AG20443 (cell line): ENCODE measurements at places on chromosomes 7 and 10.
A peak's percentile ranks its signal among the peaks of the same experiment; 100 is the strongest.

- DNase-seq = peak; percentile 38
Measured at GRCh38 chr7:128240696-128241386, at the start of gene LEP. Gene LEP, plus strand, starts transcription at chr7:128241278. Its CDS starts 10,741 bp downstream, at chr7:128252019.

GRCh38 chr10:72834183-72834825, 59.2 kb upstream of the OIT3 start:
- DNase-seq = peak; percentile 70

DNA sequence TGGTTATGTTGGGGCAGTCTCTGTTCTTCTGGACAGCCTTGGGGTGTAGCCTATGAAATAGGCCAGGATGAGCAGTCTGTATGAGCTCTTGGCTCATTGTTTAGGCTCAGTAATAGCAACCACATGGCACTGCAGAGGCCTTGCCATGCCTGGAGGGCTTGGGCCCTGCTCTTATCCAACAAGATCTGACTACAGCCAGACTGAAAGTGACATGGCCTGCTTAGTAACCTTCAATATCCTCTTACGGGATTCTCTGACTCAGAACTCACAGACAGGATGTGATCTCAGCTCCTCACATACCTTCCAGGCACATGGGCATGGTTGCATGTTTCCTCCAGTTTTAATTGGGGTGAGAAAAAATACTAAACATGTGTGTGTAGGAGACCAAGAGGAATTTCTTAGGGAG, 289.3 kb downstream of the PTEN start:
- peak; percentile 88 for DNase-seq

GRCh38 chr10:18533896-18534295, 117.5 kb downstream of the NSUN6 start:
- no peak for DNase-seq

DNA sequence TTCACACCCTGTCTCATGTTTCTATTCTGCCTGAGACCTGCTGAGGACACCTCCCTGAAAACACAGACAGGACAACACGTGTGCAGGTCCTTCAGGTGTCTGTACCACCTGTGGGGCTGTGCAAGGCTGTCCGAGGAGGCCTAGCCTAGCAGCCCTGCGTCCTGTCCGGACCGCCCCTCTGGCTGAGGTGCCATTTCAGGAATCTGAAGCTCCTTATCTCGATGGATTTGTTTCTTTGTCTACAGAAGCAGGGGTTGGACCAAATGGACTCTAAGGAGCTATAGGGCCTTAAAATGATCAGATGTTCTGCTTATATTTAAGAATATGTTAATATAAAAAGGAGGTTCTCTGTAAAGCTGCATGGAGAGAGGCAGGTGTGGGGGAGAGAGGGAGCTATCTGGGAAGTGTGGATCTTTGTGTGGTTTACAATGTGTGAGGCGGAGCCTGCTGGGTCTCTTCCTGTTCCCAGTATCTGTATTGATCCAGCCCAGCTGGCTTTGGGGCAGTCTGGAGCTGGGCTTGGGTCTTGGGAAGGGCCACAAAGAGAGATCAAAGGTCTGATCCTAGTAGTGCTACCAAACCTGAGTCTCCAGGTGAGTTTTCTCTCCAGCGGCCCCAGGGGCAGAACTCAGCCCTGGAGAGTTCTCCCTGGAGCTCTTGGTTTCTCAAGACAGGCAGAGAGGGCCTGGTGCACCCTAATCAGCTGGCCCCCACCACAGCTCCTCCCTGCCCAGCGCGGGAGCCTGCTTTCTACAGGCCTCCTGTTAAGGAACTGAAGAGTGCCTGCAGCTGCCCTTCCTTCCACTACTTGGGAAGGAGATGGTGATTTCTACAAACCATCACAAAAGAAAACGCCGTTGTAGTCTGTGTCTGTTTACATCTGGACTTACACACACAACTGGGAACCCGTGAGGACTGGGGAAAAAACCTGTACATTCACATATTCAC, 3.4 kb upstream of the MNX1 start:
- no peak for DNase-seq

DNA sequence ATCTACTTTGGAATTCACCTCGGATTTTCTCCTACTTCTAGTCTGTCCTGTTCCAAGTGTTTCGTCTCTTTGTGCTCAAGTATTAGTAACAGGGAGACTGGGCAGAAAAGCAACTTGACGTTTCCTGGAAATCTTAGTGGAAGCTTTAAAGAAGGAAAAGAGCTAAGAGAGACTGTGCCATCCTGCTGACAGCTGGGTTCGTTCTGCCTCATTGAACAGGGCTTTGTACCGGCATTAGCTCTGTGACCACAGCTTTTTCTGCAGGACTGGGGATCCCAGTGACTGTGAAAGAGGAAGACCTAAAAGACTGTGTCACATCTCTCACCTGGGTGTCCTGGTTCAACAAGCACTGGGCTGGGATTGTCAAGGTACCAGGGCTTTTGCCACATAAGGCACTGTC, 70.8 kb upstream of the CDCA7L start:
- DNase-seq = no peak

GRCh38 chr10:113202011-113202410, 252.0 kb downstream of the TCF7L2 start:
- DNase-seq = no peak

- no peak for DNase-seq
Measured at GRCh38 chr7:43516581-43517342, 66.1 kb upstream of the STK17A start.

DNA sequence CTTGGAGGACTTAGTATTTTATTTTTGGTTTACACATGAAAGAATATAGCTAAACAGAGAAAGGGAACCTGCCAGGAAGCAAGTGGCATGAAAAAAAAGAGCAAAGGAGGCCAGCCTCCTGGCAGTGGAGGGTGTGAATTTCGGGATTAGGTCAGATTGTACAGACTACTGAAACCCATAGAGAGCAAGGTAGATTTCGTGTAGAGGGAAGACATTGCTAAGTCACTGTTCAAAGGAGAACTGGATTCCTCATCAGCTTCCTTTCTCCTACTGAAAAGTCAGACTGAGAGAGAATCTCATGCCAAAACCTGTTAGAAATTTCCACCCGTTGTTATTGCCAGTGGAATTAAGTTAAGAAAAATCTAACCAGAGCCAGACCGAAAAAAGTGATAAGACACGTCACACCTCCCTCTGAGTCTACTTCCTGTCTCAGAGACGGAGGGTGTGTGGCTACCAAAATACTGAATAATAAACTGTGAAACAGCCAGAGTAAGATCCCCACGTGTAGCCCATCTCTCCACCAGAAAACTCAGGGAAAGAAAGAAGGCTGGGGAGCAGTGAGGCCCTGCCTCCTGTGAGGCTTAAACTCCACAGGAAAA, 118.8 kb downstream of the SKIDA1 start:
- peak; percentile 52 for DNase-seq

DNA sequence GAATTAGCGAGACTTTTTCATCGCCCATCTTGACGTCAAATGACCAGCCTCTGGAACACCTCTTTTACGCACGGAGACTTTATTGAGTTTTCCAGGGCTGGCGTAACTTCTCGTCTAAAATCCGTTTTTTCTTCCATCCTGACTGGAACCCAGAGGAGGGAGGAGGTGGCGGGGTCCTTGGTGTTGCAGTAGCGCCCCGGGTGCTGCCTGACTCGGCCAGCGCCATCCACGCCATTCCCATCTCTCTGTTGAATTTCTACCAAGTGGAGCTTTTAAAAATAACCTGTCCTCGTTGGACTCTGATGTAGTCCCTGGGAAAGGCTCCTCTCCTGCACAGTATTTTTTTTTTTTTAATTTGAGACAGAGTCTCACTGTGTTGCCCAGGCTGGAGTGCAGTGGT, 155.9 kb downstream of the RGS10 start:
- DNase-seq = no peak

DNA sequence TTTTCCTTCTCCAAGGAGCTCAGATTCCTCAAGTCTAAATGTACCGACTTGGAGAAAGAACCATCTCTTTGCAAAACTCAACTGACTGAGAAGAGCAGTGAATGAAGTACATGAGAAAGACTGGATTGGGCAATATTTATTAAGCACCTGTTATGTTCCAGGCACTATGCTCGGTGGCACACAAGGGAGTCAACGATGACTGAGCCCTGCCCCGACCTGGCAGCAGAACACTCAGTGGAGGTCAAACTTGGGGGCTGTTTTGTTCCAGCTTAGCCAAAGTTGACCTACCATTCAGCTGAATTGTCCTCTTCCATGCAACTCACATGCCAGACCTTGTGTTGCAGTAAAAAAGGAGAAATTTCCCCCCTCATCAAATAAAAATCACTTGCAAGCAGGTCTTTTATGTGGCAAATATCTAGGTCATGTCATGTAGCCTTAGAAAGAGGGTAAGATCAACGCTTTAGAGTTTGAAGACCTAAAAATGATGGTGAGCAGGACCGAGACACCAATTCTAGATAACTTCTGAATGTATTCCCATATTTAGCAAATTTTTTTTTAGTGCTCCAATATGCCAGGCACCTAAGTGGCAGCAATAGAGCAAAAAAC, 14.3 kb upstream of the XPNPEP1 start:
- no peak for DNase-seq

DNA sequence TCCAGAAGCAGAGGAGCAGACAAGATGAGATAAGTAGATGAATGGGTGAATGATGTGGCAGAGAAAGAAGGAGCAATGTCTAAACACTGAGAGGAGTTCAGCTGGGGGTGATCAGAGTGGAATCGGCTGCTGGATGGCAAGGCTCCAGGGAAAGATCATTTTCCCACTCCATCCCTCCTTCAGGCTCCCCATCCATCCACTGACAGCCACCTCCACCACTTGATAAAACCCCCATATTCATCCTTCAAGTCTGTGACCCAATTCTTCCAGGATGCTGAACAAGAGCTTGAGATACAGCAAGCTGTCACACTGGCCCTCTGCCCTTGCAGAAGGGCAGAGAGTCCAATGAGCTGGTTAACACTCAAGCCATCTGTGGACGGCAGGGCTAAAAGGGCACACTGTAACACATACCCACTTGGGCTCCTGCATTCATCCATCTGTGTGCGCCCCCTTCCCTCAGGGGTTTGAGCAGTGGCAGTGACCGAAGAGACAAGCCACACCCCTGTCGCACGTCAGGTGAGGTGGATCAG, 30.8 kb upstream of the CACNB2 start:
- DNase-seq = no peak

DNA sequence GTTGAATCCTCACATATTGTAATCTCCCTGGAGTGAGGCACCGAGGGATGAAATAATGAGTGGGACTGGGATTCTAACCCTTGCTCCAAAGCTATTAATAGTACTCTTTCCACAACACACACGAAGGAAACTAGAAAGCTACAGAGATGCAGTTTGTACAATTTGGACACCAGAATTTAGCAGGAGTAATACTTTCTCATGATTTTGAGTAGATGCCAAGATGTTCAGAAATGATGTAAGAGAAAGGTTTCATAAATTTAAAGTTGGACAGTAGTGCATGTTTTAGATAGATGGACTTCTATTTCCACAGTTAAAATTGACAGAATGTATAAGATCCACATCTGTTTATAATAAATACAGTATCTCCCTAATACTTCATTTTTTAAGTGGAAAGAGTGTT, 46.5 kb downstream of the PRR15 start:
- no peak for DNase-seq

DNA sequence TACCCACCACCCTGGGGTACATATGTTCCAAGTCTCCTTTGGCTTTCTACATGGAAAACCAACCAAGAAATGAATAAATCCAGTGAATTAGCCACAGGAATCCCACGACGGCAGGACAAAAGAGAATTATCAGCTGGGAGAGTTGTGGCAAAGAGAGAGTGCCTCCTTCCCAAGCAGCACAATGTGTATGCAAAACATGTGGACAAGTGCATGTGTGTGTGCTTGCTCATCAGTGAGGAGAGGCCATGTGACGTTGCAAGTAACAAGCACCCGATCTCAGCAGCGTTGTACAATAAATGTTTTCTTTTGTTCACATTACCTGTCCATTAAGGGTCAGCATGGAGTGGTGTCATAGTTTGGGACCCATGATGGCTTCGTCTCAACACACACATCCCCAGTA, 50.0 kb upstream of the EMX2 start:
- DNase-seq = peak; percentile 39

- DNase-seq = no peak
Measured at GRCh38 chr7:67781841-67782240, 785.2 kb downstream of the TYW1 start.

- peak; percentile 76 for DNase-seq
Measured at GRCh38 chr10:4283846-4284610, 499.0 kb upstream of the KLF6 start.

- no peak for DNase-seq
Measured at GRCh38 chr10:124003481-124003870, 89.9 kb downstream of the CHST15 start.

DNA sequence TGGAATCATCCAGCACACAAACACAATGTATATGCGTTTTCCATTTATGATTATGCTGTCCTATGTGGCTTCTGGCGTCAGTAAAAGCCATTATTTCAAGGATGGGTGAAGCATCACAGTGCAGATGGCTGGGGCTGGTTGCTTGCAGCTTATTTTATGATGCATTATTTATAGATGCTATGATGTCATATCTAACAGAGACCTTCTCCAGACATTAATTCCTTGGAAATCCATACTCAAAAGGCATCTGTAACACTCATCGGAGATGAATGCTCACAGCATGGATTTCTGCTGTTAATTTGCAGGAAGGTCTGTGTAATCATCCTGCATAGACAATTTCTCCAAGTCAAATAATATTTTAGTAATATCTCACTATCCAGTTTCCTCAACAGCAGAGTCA, 7.2 kb downstream of the RGS10 start:
- DNase-seq = no peak

- DNase-seq = no peak
Measured at GRCh38 chr10:36373424-36374096, 731.5 kb upstream of the FZD8 start.

- DNase-seq = peak; percentile 91
Measured at GRCh38 chr7:43164757-43165156, 52.3 kb downstream of the HECW1 start.

- no peak for DNase-seq
Measured at GRCh38 chr7:43618073-43618472, 35.2 kb downstream of the STK17A start.

DNA sequence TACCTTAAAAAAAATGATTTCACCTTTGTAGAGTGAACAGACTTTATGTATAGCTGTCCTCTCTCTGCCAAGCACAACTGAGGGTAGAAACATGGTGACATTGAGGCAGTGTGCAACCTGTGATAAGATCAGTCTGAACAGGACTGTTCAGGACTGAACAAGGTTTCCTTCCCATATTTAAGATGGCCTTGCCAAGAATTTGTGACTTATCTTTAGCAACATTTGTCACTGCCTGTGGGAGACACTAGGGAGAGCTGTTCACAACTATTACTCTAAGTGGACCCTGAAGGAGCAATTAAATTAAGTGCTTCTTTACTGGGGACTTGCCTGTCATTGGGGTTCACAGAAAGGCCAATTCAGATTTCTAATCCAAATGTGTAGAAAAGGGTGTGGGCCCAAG, 6.7 kb downstream of the OR13A1 start:
- DNase-seq = no peak

DNA sequence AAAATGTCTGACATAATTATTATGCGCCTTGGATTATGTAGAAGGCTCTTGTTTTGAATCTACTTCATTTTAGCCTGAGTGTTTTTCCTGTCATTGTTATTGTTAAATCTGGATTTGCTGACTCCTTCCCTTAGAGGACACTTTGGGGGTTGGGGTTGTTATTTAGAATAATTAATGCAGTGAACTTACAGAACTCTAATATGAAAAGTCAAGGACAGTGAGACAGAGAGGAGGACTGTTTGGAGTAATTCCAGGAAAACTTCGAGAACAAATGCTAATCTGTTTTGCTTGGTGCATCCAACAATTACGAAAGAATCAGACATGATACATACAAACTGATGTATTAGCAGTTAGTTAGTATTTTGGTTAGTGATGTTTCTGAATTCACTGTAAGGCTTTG, 146.1 kb downstream of the ABCA13 start:
- DNase-seq = no peak
